ENCODE measurements at places on chromosomes 2 and 18.

DNA sequence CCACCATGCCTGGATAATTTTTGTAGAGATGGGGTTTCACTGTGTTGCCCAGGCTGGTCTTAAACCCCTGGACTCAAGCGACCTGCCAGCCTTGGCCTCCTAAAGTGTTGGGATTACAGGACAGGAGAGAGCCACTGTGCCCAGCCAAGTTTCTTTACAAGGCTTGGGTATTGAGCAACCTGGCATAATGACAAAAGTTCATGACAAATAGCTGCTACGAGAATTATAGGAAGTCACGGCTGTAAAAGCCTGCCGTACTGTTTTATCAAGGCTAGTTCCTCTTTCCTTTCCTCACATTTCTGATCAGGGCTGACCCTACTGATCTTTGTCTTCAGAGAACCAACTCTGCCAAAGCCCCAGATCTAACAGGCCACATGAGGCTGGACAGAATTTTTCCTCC is 490.4 kb upstream of the SPRED2 start:
- no peak for DNase-seq
- H3K27me3 ChIP-seq, result no peaks in the 10 kb centered on the region
- peaks cover 3% of the 10 kb centered on the region for H3K36me3 ChIP-seq
- no peak overlapping the region for H3K4me3 ChIP-seq
- H3K4me1 ChIP-seq, result peaks cover 10% of the 10 kb centered on the region
- H3K27ac ChIP-seq, result no peak overlapping the region

- H3K27ac ChIP-seq, result no peak overlapping the region
- no peak for DNase-seq
- no peaks in the 10 kb centered on the region for H3K27me3 ChIP-seq
- peaks cover 8% of the 10 kb centered on the region for H3K4me1 ChIP-seq
- H3K4me3 ChIP-seq, result no peak overlapping the region
Observed at GRCh38 chr2:191569025-191569424, 108.9 kb upstream of the NABP1 start.

GRCh38 chr2:68468801-68469200 is 1.4 kb downstream of the APLF start:
- no peaks in the 10 kb centered on the region for H3K27me3 ChIP-seq
- peak overlapping the region; percentile 99 for H3K4me3 ChIP-seq
- H3K4me1 ChIP-seq, result peaks cover 27% of the 10 kb centered on the region
- H3K27ac ChIP-seq, result no peak overlapping the region
- DNase-seq, result no peak
- peaks cover 3% of the 10 kb centered on the region for H3K36me3 ChIP-seq

- H3K4me3 ChIP-seq, result no peak overlapping the region
- H3K36me3 ChIP-seq, result no peaks in the 10 kb centered on the region
- no peaks in the 10 kb centered on the region for H3K27me3 ChIP-seq
- H3K4me1 ChIP-seq, result no peaks in the 10 kb centered on the region
- H3K27ac ChIP-seq, result no peak overlapping the region
Observed at GRCh38 chr2:81148323-81148722, 843.8 kb upstream of the LRRTM1 start.

GRCh38 chr18:26052505-26052904 is 37.9 kb downstream of the SS18 start:
- peaks cover 11% of the 10 kb centered on the region for H3K36me3 ChIP-seq
- no peaks in the 10 kb centered on the region for H3K27me3 ChIP-seq
- peaks cover 15% of the 10 kb centered on the region for H3K4me1 ChIP-seq
- H3K27ac ChIP-seq, result no peak overlapping the region
- DNase-seq, result no peak
- H3K4me3 ChIP-seq, result no peak overlapping the region

DNA sequence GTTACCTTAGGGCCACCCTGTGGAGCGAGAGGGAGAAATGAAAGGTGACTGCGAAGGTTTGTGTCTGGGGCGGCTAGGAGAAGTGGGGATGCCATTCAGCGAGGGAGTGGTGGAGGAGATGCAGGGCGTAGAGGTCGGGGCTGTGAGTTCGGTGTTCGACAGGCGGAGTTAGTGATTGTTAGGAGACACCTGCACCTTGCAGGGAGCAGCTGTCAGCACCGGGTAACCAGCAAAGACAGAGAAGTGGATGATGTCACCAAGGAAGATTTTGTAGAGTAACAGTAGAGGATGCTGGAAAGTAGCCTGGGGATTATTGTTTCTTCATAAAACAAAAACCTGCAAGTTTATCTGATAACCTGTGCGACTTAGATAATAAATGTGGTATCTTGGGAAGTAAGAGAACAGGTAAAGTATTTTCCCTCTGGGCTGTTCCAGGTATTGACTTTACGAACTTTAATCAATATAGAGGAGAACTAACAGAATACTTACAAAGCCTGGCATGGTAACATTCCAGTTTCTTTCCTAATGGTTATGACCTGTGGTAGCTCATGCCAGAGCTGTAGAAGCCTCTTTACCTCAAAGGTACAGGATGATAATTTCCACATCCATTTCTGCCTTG is 63.8 kb downstream of the SPTBN1 start:
- H3K36me3 ChIP-seq, result no peaks in the 10 kb centered on the region
- no peak for DNase-seq
- no peaks in the 10 kb centered on the region for H3K27me3 ChIP-seq
- no peak overlapping the region for H3K27ac ChIP-seq
- H3K4me3 ChIP-seq, result no peak overlapping the region

DNA sequence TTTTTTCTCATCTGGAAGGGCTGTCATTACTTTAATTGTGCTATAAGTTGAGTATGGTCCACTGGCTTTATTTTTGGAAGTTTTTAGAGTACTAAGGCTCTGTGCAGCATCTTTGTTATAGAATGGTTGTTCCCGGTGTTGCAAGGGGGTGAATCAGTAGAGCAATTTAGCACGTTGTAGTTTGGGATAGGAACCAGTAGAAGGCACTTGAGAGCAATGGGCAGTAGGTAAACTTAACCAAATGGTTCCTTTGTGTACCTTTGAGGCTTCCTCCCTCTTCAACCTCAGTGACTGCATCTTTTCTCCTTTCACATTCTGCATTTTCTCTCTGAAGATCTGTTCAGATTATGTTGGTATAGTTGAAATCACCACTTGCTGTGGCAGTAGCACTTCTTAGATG is 238.2 kb upstream of the SYT4 start:
- no peak overlapping the region for H3K4me3 ChIP-seq
- no peak overlapping the region for H3K27ac ChIP-seq
- no peak for DNase-seq
- H3K4me1 ChIP-seq, result no peaks in the 10 kb centered on the region
- no peaks in the 10 kb centered on the region for H3K27me3 ChIP-seq

DNA sequence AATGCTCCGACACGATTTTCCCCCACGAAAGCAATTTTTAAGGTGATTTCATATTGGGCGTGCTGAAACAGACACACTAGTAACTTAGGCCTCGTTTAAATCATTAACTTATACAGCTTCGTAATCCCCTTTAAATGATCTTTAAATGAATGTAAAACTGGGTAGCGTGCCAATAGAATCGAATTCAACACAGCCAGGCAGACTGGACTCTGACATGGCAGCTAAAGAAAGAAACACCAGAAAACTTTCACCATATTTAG is 2.4 kb upstream of the ID2 start:
- H3K4me3 ChIP-seq, result peak overlapping the region; percentile 85
- no peak overlapping the region for H3K27ac ChIP-seq
- no peak for DNase-seq
- peaks cover 61% of the 10 kb centered on the region for H3K4me1 ChIP-seq
- H3K36me3 ChIP-seq, result peaks cover 1% of the 10 kb centered on the region

DNA sequence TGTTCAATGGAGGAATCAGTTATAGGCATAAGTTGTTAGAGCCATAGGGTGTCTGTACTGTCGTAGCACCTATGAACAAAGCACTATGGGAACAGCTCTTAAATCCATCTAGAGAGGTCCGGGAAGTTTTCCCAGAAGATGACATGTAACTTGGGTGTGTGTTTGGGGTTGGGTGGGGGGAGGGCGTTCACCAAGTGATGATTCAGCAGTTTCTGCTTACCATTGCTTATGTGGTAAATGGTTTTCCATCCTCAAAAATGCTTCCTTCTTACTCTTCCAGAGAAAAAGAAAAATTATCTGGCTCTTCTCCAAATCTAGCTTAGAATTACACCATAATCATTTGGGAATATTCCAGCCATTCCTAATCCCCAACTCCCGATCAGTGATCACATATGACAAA is 361.1 kb upstream of the ZNF521 start:
- H3K36me3 ChIP-seq, result peaks cover 11% of the 10 kb centered on the region
- no peaks in the 10 kb centered on the region for H3K4me1 ChIP-seq
- H3K27ac ChIP-seq, result no peak overlapping the region
- peaks cover 20% of the 10 kb centered on the region for H3K27me3 ChIP-seq

GRCh38 chr2:9668687-9669345 is 38.0 kb upstream of the YWHAQ start:
- H3K4me1 ChIP-seq, result no peaks in the 10 kb centered on the region
- no peak for DNase-seq
- H3K36me3 ChIP-seq, result no peaks in the 10 kb centered on the region

DNA sequence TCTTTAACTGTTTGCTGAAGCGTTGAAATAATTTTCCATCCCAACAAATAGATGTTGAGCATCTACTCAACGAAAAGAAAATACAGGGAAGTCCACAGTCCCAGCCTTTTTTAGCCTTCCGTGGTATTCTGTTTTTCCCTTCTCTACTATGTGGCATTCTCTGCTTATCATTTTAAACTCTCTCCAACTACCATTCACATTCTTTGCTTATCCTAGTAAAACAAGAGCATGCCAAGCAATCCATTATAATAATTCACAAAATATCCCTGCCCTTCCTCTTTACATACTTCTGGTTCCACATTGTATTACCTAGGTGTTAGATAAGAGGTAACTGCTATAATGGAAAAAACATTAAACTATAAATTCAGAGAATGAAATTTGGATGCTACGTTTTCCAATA is 1.6 kb upstream of the SESTD1 start:
- peaks cover 47% of the 10 kb centered on the region for H3K4me1 ChIP-seq
- no peak overlapping the region for H3K27ac ChIP-seq
- peaks cover 6% of the 10 kb centered on the region for H3K27me3 ChIP-seq
- peak overlapping the region; percentile 75 for H3K4me3 ChIP-seq
- DNase-seq, result no peak
